Mesothelial cell of epicardium (in vitro differentiated cells): ENCODE measurements at places on chromosomes 11 and 22.

DNA sequence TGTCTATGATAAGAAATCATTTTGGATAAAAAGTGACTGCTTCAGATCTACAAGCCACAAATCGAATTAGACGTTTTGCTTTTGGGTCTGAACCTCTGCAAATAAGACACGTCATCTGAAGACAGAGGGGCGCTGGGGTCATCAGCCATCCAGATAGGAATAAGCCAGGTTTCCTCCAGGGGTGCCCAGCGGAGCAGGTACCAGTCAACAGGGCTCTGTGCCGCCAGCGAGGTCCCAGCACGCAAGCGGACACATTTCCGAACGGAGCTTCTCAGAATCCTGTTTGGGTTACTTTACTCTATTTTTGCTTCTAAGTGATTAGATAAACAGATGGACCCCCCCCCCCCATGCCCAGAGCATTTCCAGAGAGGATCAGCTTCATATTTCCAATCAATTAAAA lies 873.8 kb downstream of the BRD1 start:
- DNase-seq, result no peak

GRCh38 chr11:74055938-74056337 lies 47.1 kb upstream of the UCP3 start:
- no peak for DNase-seq

DNA sequence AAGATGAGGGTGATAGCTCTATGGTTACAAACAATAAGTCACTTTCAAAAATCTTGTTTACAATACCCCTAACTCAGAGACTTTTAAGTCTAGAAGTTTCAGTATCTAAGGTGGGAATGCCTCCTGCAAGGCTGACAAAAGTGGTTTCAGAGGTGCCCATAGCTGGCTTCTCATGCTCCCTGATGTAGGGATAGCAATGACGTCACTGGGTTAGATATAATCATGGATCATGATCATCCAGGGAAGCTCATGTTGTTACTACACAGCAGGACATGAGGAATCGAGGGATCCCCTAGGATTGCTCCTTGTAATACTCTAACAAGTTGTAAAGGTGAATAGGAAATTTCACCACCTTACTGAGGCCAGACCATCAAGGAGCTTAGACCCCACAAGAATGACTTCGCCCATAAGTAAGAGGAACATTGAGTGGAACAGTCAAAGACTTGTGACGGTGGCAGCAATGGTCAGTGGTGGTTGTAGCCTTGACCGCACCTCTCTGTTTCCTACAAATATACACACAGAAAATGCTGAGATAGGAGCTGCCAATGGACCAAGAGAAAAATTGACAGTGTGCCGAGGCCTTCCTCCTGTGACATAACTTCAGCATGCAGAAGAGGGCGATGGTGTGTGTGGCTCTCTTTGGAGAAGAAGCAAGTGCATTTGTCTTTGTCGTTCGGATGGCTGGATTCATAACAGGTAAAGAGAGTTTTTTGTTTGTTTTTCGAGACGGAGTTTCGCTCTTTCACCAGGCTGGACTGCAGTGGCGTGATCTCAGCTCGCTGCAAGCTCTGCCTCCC lies 15.6 kb downstream of the APOL4 start:
- no peak for DNase-seq

DNA sequence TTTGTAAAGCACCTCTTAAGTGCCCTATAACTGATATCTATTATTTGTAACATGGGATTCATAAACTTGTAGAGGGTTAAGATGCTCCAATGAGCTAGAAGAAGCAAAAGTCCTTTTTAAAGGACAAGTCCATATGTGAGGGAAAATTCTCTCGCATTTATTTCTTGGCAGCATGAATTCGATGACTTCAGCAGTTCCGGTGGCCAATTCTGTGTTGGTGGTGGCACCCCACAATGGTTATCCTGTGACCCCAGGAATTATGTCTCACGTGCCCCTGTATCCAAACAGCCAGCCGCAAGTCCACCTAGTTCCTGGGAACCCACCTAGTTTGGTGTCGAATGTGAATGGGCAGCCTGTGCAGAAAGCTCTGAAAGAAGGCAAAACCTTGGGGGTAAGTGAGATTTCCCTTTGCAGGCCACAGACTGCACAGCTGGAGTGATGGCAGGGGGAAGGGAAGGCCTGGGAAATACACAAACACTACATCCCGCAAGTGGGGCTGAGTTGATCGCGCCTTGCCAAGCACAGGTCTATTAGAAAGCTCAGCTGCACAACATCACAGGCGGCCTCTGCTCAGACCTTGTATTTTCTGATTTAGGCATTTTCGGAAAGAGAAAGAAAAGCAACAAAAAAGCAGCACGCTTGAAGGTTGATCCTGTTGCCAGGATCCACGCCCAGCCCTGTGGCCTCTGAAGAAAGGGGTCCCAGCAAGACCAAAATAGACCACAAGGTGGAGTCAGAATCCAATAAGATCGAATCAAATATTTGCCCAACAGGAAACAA lies 1.5 kb downstream of the MS4A8 start:
- no peak for DNase-seq

DNA sequence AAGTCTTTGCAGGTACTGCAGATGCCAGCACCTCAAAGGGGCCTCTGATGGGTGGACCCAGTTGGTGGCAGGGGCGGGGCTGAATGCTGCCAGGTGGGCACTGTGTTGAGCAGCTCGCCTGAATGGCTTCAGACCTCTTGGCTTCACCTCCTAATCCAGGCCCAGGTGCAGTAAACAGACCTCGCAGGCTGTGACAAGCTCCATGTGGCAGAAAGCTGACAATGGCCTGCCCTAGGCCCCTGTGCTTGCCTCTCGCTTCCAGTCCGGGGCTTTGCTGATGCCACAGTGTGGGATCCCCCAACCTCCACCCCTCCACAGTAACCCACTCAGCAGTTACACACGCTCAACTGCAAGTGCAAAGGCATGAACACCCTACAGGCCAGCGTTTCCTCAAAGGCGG lies 9.4 kb downstream of the IGLL1 start:
- no peak for DNase-seq

DNA sequence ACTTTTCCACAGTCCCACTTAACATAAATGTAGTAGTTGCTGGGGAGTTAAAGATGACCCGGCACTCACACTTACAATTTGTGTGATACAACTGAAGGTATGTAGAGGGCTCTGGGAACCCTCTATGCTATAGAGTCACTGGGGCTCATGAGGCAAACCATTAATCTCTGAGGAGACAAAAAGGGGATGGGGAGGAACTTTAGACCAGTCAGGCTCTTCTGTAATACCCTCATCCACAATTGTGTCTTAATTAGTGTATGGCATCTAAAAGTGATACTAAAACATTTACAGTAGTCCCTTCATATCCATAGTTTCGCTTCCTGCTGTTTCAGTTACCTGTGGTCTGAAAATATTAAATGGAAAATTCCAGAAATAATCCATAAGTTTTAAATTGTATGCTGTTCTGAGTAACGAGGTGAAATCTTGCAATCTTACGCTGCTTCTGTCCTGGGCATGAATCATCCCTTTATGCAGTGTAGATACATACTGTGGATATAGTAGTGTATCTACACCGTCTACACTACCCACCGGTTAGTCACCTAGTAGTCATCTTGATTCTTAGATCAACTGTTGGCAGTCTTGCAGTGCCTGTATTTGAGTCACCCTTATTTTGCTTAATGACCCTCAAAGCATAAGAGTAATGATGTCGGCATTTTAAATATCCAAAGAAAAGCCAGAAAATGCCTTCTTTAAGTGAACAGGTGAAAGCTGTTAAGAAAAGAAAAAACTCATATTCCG lies 12.2 kb downstream of the CBL start:
- DNase-seq, result no peak
